ENCODE measurements at places on chromosomes 5 and 9.

DNA sequence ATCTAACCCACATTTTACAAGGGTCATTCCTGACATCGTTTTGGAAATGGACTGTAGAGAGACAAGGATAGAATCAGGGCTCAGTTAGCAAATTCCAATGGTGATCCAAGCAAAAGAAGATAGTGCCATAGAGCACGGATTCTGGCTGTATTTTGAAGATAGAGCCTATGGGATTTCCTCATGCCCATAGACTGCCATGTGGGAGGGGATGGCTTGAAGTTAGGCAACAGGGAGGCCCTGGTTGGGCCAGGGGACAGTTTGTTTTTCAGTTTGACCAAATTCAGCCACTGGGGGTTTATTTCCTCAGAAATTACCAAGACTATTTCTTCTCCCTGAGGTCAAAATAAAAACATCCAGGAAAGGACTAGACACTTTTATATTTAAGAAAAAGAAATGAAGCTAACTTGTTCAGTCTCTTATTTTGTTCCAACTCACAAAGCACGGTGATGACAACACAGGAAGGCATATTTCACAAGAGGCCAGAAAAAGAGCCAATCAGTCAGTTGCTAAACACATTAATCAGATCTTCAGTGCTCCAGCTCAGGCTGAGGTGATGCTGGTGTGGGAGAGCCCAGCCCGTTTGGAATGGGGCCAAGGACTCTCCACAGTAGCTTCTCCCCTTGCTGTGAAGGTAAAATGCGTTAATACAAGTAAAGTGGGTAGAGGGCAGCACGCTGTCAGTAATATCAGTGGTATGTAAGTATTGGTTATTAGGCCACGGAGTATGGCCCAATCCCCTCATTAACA is 4.4 kb upstream of the DCTN4 start:
- DNase-seq, result no peak

- DNase-seq, result peak; percentile 68
Measured at GRCh38 chr9:70257991-70258691, 637 bp upstream of the SMC5 start.

DNA sequence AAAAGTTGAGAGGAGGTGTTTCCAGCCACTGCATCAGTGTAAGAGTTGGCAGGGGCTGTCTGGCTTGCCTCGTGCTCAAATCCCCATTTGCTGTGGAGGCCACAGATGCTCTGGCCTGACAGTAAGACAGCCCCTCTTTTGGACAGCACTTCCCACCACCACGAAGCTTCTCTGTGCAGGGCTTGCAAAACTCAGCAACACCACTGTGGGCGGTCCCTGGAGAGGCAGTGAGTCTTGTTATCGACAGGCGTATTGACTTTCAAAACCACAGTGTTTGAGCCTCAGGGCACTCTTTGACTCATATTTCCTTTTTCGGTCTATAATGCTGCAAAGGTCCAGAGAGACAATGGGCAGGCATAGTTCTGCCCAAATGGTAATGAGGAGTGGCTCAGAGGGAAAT is 539.5 kb downstream of the EBF1 start:
- peak; percentile 50 for DNase-seq

- no peak for DNase-seq
Measured at GRCh38 chr9:4600368-4600767, 61.7 kb upstream of the PLPP6 start.

DNA sequence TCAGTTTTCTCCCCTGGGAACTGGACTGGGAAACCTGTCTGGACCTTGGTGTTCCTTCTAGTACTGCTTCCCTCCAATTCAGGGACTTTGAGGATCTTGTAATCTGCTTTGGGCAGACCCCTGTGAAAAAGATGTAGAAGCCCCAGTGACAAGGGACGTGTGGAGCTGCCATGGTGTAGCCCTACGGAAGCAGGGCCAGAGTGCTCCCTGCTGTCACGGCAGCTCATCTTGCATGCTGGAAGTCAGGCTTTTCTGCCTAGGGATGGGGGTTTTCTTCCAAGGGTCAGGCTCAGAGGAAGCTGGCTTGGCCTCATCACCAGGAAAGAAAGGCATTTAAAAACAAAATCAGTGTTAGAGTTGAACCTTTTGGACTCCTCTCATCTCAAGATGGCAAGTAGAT is 86.4 kb downstream of the AMBP start:
- no peak for DNase-seq

GRCh38 chr5:164233791-164234190 is 728.4 kb downstream of the MAT2B start:
- DNase-seq, result no peak

- DNase-seq, result no peak
Measured at GRCh38 chr9:131447148-131447547, 53.3 kb downstream of the PRRC2B start.

DNA sequence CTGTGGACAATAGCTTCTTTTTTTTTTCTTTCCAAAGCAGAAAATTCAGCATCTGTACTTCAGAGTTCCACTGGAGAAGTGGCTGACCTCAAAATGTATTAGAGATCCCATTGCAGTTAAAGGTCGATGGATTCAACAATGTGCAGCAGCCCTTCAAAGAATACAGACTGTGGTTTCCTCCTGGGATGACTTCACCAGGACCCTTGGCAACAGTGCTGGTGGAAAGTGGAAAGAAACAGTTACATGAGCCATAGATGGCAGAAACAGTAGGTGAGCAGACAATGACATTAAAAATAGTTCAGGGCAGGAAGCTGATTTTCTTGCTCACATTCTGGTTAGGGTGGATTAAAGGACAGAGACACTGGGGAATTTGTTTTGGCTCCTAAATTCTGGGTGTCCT is 62.4 kb downstream of the SLC28A3 start:
- no peak for DNase-seq

DNA sequence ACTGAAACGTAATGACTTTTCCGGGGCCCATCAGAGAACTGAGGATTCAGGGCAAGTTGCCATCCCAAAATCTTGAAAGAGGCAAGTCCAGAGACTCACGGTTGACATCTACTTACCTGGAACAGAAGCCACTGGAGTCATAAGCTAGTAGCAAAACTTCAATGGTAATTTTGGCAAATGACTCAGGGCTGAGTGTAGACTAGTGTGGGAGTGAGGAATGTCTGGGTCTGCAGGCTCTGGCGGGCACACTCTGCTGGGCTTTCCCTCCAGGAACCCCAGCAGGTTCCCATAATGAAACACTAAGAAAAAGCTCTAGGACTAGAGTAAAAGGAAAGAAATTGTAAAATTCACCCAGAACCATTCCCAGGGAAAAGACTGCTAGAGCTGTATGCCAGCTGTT is 122.9 kb upstream of the NFIL3 start:
- DNase-seq, result no peak

- DNase-seq, result no peak
Measured at GRCh38 chr5:74063821-74064220, 437.8 kb downstream of the ARHGEF28 start.

DNA sequence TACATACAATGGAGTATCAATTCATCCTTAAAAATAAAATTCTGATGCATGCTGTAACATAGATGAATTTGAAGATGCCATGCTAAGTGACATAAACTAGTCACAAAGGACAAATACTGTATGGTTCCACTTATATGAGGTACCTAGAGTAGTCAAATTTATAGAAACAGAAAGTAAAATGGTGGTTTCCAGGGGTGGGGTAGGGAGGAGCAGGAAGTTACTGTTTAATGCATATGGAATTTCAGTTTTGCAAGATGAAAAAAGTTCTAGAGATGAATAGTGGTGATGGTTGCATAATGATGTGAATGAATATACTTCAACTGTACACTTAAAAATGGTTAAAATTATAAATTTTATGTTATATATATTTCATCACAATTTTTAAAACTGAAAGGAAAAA is 57.3 kb upstream of the FNIP1 start:
- DNase-seq, result no peak

- peak; percentile 17 for DNase-seq
Measured at GRCh38 chr9:134434894-134435506, 108.7 kb downstream of the RXRA start.

DNA sequence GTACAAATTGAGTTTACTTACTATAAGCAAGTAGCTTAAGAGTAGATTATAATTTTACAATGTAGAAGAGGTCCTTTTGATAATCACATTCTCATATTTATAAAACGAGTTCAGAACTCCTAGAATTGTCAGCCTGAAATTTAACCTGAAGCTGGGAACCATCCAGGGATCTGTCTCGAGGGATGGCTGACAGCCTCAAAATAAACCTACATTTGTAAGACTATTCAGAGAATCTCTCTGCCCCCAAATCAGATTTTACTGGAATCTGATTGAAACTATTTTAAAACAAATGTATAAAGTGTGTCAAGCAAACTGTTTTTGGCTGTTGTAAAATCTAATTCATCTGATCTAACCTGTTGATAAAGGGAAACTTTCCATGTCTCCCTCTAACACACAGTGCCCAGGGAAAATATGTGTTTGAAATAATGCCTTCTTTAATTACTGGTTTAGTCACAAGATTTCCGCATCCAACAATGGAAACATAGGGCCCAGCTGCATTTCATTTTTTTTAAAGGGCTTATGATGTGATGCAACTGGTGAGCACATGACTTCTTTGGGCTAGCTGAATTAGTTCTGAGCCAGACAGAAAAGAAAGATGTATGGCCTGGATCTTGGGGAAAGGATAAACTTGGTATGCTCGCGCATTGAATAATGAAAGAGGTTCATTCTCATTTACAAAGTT is 30.3 kb downstream of the SLC25A46 start:
- no peak for DNase-seq

DNA sequence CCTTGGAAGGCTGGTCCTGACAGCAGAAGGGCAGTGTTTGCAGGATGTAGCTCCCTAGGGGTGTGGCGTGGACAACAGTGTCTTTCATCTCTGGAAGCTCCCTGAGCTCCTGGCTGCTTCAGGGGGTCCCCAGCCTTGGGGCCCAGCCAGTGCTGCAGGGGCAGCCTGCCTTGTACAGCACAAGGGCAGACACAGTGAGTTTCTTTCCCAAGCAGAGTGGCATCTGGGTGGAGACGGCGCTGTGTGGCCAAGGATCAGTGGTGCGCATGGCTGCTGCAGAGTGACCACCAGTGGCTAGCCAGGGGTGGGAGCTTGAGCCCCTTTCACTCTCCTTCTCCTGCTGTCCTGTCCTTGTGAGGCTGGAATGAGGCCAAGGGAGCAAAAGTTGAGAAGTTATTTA is 7.6 kb upstream of the IRX4 start:
- DNase-seq, result no peak

DNA sequence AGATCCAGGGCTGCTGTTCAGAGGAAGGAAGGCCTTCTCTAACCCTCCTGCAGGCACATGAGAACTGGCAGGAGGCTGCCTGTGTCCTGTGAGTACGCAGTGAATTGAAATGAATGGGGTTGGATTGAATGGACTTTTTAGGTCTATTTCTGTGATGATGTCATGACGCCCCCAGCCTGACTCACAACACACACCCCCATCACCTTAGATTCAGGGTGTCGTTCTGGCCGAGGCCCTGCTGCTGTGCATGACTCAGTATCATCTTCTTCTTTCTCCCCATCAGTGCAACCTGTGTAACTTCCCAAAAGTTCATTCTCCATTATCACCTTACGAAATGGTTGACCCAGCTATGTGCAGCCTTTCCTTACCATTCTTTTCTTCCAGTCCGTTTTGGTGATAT is 5.4 kb downstream of the PCAT7 start:
- DNase-seq, result no peak

DNA sequence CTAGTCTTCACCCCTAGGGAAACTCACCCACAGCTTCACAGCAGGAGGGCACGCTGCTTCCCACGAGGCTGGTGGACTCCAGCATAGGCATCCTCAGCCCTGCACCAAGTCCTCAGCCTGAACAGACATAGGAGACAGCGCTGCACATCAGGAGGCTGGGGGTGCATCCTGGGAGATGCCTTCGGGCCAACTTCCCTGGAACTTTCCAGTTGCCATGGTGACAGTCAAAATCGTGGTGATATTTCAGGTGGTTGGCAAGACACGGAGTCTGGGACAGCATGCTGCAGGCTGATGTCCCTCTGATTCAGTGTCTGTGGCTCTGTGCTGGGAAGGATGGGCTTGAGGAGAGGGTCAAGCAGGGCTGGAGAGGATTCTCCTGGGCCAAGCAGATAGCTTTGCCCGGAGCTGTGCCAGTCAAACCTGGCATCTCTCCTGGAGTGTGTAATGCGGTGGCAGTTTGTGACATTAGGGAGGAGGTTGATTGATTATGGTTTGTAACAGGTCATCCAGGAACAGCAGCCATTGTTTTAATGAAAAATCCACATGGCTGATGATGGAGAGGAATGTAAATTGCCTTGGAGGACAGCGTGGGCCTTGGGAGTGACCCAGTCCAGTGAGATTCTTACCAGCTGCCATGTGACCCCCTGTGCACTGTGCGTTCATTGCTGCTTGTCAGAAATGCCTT is 35.6 kb upstream of the SEMA4D start:
- no peak for DNase-seq

DNA sequence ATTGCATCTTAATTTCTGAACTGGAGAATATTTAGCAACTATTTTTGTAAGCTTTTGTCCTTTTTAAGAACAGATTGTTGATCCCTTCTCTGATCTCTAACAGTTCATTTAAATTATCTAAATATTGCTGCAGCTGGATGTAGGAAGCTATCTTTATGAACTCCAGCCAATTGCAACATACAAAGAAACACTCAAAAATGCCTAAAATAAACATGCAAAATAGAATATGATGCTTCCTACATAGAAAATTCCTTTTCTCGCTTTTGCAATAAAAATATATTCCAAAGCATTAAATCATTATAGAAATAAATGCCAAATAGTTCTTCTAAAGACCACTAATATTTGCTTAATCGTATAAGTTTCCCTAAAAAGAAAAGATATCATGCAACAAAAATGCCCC is 218.6 kb downstream of the LURAP1L start:
- DNase-seq, result no peak

DNA sequence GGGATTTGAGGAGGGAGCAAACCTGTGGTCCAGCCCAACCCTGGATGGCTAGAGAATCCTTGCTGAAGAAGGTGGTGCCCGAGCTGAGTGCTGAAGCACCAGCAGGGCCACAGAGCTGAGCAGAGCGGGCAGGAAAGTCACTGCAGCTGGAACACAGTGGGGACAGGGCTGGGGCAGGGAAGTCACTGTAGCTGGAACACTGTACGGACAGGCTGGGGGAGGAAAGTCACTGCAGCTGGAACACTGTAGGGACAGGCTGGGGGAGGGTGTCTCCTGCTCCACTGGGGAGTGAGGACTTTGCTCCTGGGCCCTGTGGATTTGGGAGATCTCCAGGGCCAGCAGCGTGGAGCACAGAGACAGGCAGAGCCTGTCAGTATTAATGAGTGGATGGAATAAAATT is 9.0 kb upstream of the SUSD3 start:
- no peak for DNase-seq

DNA sequence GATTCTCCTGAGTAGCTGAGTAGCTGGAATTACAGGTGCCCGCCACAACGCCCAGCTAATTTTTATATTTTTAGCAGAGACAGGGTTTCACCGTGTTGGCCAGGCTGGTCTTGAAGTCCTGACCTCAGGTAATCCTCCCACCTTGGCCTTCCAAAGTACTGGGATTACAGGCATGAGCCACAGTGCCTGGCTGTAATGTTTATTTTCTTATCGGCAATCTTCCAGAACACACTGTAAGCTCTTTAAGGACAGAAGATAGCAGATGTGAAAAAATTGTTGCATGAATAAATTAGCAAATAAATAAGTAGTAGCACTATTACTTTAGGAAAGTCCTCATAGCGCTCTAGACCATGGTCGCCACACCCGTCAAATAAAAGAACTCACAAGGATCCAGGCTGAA is 100.5 kb downstream of the ENC1 start:
- no peak for DNase-seq
